SJCRH30 (cell line): ENCODE measurements at places on chromosomes 2 and 18. TPM values are rescaled to one million over a fixed set of nuclear protein-coding genes. Genes with fewer than 3 reads are reported as not detected.
A peak's percentile ranks its signal among the peaks of the same experiment; 100 is the strongest.

- no peak for DNase-seq
Observed at GRCh38 chr18:21826196-21826595, 85.6 kb downstream of the MIB1 start.

GRCh38 chr2:61469424-61470121 is 1.3 kb downstream of the USP34 start:
- DNase-seq, result no peak

GRCh38 chr2:218272531-218273212 is 2.4 kb downstream of the PNKD start:
- DNase-seq, result peak; percentile 88

- peak; percentile 31 for DNase-seq
Observed at GRCh38 chr2:235024191-235024860, 72.5 kb downstream of the SH3BP4 start.

DNA sequence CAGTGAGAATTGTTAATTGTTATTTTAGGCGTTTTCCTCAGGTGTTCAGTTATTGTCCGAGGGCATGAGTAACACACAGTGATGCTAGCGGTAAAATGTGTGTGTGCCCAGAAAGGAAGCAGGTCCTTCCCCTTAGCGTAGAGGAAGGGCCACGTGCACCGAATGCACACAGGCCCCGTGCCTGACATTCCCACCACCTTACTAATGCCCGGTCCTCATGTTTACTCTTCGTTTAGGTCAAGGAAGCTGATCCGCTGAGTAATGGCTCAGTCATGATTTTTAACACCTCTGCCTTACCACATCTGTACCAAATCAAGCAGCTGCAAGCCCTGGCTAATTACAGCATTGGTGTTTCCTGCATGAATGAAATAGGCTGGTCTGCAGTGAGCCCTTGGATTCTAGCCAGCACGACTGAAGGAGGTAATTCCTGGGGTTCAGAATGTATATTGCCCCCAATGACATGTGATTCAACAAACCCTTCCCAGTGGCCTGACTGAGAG is 76.7 kb downstream of the MERTK start:
- peak; percentile 86 for DNase-seq

GRCh38 chr2:58767828-58768714 is 526.9 kb upstream of the FANCL start:
- no peak for DNase-seq

DNA sequence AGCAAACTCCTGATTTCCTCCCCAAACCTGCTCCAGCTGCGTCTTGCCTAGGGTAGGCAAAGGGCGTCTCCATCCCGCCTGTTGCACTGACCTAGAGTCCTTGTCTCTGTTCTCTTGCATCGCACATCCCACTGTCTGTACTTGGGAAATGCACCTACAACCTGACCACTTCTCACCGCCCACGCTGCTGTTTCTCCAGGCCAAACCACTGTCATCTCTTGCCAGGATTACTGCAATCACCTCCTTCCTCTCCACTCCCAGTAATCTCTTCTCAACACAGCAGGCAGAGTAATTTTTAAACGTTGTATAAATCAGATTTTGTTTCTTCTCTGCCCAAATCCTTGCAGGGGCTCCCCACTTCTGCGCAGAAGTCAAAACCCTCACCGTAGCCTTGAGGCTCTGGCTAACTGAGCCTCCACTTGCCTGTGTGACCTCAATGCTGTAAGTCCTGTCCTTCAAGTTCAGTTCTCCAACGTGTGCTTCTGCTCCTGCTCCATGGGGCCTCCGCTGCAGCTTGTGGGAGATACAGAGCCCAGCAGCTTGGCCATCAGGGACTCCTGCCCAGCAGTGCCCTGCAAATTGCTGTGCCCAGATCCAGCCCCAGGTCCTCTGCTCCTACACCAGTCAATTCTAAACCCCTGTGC is 27.7 kb upstream of the SEMA4C start:
- no peak for DNase-seq

GRCh38 chr2:128329607-128330006 is 10.9 kb upstream of the HS6ST1 start:
- DNase-seq, result no peak

DNA sequence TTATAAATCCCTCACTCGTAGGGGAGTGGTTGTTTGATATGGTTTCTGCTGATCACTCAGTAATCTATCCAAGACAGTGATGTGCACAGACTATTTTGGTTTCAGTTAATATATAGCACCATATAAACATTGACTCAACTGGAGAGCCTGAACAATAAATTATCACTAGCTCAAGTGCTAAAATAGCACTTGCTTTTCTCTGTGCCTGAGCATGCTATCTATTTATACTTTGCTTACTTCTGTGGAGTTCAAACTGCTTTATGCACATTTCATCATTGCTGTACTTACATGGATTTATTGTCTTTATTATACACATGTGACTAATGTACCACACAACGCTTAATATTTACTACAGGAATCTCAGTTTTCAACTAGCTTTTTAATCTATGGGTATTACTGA is 133.6 kb downstream of the BCL2 start:
- no peak for DNase-seq

DNA sequence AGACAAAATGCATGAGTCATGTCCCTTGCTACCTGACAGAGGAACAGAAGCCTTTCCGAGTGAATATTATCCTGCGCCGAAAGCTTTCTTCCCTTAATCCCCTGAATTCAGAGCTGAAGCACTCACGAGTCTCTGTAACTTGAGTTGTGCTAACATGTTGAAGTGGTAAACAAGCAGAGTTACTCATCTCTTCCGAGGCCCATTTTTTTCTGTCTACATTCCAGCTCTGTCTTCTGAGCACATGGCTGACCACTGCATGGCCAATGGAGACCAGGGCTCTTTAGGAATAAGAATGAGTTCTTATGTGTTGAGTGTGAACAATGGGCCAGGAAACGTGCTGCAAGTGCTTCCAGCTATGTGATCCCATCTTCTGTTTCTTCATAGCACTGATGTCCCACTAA is 73.1 kb upstream of the PID1 start:
- DNase-seq, result no peak

DNA sequence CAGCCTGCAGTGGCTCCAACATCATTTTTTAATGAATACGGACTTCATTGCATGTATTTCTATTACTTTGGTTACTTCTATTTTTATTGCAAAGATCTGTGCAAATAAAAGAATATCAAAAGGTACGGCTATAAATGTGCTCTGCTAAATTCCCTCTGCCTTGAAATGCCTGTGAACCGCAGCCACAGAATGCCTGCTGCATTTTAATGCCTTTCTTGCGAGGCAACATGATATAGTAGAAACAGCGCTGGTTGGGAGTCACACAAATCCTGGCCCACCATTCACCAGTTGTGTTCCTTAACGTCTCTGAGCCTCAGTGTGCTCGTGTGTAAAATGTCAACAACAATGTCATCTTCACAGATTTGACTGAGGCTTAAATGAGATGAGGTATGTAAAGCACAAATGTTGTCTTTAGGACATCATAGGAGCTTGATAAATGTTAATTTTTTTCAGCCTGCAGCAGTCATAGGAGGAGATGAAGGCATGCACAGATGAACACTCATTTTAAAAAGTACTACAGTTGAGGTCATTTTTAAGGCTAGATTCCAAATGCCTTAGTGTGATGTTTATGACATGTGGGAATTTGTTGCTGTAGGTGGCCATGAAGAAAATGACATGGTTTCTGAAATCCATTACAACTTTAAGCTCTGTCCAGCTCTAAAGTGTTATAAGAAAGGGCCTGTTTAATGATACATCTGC is 187.6 kb upstream of the NRP2 start:
- no peak for DNase-seq

GRCh38 chr2:98372579-98372978 is 26.3 kb downstream of the CNGA3 start:
- DNase-seq, result no peak

- no peak for DNase-seq
Observed at GRCh38 chr18:56672391-56672790, 21.2 kb downstream of the WDR7 start.

- no peak for DNase-seq
Observed at GRCh38 chr2:234425639-234426603, 71.0 kb downstream of the ARL4C start.

The ARL6IP6 gene
- 35.8 and 46.8 TPM in 2 replicates for total RNA-seq

The CDH2 gene
- total RNA-seq, result 10.4 and 10.7 TPM in 2 replicates

The MTX2 gene
- total RNA-seq, result 38.0 and 39.3 TPM in 2 replicates

The C2orf78 gene
- total RNA-seq, result not detected in 2 replicates

The SP140L gene
- total RNA-seq, result 2.9 and 3.7 TPM in 2 replicates

The GNAL gene
- total RNA-seq, result 2.6 and 2.9 TPM in 2 replicates

The REG3A gene
- not detected in 2 replicates for total RNA-seq

The MAP3K19 gene
- total RNA-seq, result not detected in 2 replicates
